Activated naive CD4-positive, alpha-beta T cell treated with anti-CD3 and anti-CD28 coated beads, Interleukin-2, amount 10 ng/mL, durations not matched to agents 7 days and 5 days (primary cell): ENCODE measurements at places on chromosomes 7 and 10.

DNA sequence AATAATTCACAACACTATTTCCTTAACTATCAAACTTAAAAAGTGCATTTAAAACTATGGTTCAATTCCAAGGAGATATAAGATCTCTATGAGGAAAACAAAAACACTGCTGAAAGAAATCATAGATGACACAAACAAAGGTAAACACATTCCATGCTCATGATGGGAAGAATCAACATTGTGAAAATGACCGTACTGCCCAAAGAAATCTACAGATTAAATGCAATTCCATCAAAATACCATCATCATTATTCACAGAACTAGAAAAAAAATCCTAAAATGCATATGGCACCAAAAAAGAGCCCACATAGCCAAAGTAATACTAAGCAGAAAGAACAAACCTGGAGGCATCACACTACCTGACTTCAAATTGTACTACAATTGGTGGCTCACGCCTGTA, 159.9 kb upstream of the EEPD1 start:
- no peak for DNase-seq

DNA sequence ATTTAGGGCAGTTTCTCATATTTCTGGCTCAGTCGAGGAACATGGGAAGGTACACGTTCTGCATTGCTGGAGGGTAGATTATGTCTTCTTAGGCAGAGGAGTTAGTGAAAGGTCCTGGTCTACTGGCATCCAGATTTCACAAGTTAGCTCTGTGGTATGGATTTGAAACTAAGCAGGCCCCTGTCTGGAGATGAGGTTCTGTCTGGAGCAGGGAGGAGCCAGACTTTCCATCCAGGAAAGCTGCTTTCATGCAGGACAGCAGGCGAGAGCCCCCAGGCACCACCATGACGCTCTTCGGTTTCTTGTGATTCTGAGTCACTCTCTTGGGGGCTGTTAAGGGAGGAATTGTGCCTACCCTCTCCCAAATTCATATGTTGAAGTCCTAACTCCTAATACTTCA, 184.3 kb downstream of the KIAA1217 start:
- no peak for DNase-seq

GRCh38 chr7:124779620-124780019, 14.0 kb upstream of the GPR37 start:
- no peak for DNase-seq

DNA sequence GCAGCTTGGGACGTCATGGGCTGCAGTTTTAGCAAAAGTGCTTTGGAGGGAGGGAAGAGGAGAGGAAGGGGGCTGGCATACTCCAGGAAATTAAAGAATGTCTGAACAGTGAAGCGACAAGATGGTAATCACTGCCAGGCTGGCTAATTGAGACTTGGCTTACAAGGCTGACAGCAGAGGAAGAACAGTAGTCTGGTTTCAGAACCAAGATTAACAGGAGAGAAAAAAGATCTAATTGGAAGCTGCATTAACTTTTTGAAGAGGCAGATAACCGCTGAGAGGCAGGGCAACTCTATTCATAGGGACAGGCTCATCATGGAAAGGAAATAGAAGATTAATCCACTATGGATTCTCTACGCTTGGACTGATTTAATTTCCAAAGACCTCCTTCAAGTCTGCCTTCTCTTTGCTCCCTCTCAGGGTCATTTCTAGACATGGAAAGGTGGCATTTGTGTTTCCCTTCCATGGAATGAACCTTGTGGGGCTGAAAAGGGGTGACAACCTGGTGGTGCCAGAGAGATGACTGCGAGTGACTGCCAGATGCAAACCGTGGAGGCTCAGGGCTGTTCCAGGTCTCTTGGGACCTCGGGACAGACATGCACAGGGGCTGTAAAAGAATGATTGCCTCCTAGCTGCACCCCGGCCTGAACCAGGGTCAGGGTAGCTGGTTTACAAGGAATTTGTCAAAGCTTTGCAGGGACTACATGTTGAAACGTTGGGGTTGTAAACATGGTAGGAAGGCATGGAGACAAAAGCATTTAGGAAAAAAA, 210.2 kb upstream of the NPY start:
- no peak for DNase-seq

GRCh38 chr10:3625959-3626751, 158.9 kb downstream of the KLF6 start:
- no peak for DNase-seq

DNA sequence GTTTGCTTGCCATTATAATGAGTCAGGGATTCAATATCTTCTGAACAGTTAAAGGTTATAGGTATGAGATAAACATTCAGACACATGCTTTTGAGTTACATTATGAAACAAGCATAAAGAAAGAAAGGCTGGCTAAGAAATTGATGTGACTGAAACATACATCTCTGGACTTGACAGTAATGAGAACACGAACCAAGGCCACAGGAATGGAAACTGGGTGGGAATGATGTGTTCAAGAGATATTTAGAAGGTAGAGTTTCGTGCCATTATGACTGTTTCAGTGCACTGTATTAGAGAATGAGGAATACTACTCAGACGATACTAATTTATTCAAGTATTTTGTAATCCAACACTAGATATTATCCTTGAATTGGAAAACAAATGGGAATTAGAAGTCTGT, 332.1 kb upstream of the MAGI2 start:
- no peak for DNase-seq

GRCh38 chr7:22433710-22434460, 66.1 kb downstream of the STEAP1B start:
- DNase-seq = no peak

GRCh38 chr10:50514995-50515394, 108.8 kb downstream of the SGMS1 start:
- no peak for DNase-seq

- no peak for DNase-seq
These were observed 145.3 kb upstream of the FRMD4A start for GRCh38 chr10:14476006-14476405.

GRCh38 chr10:24556750-24557742, 166.6 kb downstream of the ARHGAP21 start:
- DNase-seq = no peak

- DNase-seq = no peak
These were observed 210.3 kb downstream of the GPAM start for GRCh38 chr10:111973306-111973705.

DNA sequence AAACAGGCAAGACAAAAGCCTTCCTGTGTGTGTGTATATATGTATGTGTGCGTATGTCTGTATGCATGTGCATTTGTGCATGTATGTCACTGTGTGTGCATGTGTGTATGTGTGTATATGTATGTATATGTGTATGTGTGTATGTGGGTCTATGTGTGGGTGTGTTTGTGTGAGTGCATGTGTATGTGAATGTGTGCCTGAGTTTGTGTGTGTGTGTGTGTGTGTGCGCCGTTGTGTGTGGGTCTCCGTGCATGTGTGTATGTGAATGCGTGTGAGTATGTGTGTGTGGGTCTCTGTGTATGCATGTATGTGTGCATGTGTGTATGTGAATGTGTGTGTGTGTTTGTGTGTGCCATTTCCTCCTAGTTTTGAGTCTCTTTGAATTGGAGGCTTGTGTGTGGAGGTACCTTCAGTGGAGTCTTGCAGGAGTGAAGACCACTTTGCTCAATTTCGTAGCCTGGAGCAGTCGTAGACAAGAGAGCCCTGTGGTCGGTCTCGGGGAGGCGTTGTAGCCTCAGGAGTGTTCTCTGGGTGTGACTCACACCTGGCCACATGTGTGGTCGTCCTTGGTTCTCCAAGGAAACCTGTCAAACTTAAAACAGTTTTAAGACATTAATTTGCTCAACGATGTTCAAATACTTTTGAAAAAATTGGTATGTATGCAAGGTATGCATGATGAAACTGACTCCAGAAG, 28.1 kb downstream of the INPP5A start:
- no peak for DNase-seq

DNA sequence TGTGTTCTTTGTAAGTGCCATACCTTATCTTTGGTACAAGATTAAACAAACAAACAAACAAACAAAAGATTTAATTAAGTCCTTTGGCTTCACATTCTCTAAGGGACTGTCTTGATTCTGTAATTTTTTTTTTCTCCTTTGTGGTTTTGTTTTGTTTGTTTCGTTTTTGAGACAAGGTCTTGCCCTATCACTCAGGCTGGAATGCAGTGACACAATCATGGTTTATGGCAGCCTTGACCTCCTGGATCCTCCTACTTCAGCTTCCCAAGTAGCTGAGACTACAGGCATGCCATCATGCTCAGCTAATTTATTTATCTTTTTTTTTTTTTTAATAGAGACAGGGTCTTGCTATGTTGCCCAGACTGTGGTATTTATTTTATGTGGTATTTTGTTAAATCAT, 165.8 kb downstream of the LRRC4 start:
- DNase-seq = no peak

DNA sequence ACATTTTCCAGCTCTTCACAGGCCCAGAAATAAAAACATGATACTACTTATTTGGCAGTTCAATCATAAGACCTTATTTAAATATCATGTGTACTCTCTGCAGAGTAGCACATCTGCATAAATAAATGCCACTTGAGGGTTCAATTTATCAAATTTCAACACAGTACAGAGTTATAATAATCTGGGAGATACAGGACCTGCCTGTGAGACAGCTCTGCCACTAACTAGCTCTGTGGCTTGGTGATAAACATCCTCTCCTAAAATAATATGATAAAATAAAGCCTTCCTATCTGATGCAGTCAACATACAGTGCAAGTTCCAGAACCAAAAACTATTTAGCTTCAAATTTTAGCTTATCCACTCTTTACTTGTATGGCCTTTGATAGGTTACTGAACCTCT, 90.9 kb upstream of the GATAD1 start:
- DNase-seq = no peak

GRCh38 chr10:98620503-98620902, 173.8 kb upstream of the HPS1 start:
- DNase-seq = no peak

DNA sequence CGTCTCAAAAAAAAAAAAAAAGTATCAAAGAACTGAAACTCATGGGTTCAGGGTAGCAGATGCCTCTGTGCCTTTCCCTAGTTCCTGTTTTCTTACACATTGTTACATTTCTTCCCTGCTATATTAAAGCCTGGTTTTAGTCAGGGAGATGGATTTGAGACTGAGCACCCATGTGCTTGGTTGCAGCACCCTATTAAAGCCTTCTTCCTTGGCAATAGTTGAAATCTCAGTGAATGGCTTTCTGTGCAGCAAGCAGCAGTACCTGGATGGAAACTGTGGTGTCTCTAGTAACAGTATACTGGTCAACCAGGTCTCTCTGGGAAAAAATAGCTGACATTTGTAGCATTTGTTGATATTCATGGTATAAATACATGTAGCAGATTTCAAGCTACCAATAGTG, 331.1 kb downstream of the ANKRD30A start:
- DNase-seq = no peak

GRCh38 chr7:16648551-16648950, 2.6 kb downstream of the BZW2 start:
- DNase-seq = no peak

DNA sequence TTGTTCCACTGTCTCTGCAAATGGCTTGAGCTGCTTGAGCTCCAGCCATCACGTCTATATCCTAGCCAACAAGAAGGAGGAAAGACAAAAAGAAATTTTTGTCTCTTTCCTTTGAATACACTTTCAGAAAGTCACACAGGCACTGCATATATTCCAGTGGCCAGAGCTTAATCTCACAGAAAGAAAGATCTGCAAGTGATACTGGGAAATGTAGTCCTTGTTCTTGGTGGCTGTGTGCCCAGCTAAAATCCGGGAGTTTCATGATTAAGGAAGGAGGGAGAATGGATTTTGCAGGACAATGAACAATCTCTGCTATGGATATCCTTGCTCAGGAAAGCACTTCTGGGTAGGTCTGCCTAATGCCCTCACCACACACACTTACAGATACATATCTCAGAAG, 19.5 kb upstream of the DLG5 start:
- DNase-seq = no peak

GRCh38 chr10:70477661-70478162, 855 bp upstream of the PALD1 start:
- DNase-seq = peak; percentile 87

- no peak for DNase-seq
These were observed 6.1 kb downstream of the RASSF4 start for GRCh38 chr10:44965651-44966097.

- DNase-seq = no peak
These were observed 136.5 kb downstream of the CNNM2 start for GRCh38 chr10:103054621-103055020.
